ENCODE measurements at places on chromosomes 13 and 19.

- no peak for DNase-seq
Observed at GRCh38 chr19:5814123-5814851, 9.4 kb downstream of the NRTN start.

DNA sequence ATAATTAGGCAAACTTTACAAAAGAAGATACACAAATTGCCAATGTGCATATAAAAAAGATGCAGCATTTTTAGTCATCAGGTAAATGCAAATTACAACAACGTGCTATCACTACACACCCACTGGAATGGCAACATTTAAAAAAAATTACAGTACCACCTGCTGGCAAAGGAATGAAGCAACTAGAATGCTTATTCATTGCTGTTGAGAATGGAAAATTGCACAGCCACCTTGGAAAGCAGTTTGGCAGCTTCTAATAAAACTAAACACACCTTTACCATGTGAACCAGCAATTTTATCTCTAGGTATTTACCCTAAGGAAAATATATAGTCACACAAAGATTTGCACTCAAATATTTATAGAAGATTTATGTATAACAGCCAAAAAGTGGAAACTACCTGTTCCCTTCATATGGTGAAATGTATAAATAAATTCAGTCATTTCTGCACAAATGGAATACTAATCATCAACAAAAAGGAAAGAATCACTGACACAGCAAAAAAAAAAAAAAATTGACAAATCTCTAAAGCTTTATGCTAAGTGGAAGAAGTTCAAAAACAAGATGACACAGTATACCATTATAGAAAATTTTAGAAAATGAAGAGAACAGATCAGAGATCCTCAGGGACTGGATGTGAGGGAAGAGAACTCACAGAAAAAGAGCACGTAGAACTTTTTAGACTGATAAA is 30.3 kb downstream of the OXGR1 start:
- DNase-seq: no peak

- no peak for DNase-seq
Observed at GRCh38 chr13:27014406-27015359, 156.9 kb downstream of the USP12 start.

DNA sequence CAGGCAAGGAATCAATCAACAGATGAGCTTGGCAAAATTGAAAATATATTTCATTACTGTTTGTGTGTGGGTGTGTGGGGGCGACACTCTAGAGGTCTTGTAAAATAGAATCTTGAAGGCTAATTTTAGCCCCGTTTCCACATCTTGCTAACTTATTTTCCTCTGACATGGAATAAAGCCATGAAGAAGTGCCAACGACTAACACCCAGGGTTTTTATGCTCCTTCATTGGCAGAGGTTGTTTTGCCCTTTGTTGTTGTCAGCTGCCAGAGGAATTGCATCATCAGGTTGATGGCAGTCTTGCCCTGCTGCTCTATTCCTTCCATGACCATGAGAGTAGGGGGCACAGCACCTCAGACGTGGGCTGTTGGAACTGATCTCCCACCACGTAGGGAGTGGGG is 30.6 kb upstream of the FAM216B start:
- no peak for DNase-seq
